Activated CD4-positive, alpha-beta memory T cell treated with anti-CD3 and anti-CD28 coated beads for 36 hours (primary cell): ENCODE measurements at places on chromosomes 11 and 22. TPM values are rescaled to one million over a fixed set of nuclear protein-coding genes. Genes with fewer than 3 reads are reported as not detected.

SEC14L6 gene
- total RNA-seq = not detected

IGLL5 gene
- total RNA-seq = not detected

CHRM1 gene
- total RNA-seq = not detected

DLG2 gene
- total RNA-seq = 1.7 TPM

BRSK2 gene
- total RNA-seq = 0.64 TPM

MS4A3 gene
- total RNA-seq = not detected

MRGPRD gene
- not detected for total RNA-seq
